Large intestine (tissue), 12 donors: ENCODE measurements at places on chromosomes 12 and 14. TPM values are rescaled to one million over a fixed set of nuclear protein-coding genes. Genes with fewer than 3 reads are reported as not detected.

DNA sequence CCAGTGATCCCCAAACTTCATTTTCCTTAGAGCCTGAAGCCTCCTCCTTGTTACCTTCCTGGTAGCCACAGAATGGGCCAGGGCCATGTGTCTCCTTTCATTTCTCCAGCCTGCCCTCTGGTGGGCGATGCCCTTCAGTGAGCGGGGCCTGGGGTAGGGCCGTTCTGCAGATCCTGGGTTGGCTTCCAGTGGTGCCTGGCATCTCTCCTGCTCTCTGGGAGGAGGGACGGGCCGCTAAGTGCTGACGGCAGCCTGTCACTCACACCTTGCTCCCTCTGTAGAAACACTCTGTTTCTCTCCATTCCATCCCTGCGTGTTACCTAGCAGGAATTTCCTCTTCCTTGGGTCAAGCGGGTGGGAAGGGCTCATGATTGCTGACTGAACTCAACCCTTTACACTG lies 232.1 kb downstream of the CACNA1C start:
- no peaks in the 10 kb centered on the region for H3K27me3 ChIP-seq
- peak; percentile 65 for DNase-seq
- no peak overlapping the region for H3K4me3 ChIP-seq
- H3K4me1 ChIP-seq, result peaks cover 8% of the 10 kb centered on the region
- H3K36me3 ChIP-seq, result no peaks in the 10 kb centered on the region
- no peak overlapping the region for H3K27ac ChIP-seq

GALNT9 gene
- 4.5 TPM for polyA plus RNA-seq

- H3K27me3 ChIP-seq, result peaks cover 3% of the 10 kb centered on the region
- DNase-seq, result no peak
- H3K4me1 ChIP-seq, result no peaks in the 10 kb centered on the region
- H3K4me3 ChIP-seq, result no peak overlapping the region
These were observed 39.9 kb upstream of the DHRS7 start for GRCh38 chr14:60204843-60205774.

ITGA7 gene
- 29.6 TPM for polyA plus RNA-seq

LALBA gene
- not detected for polyA plus RNA-seq

SLC5A8 gene
- 0.22 TPM for polyA plus RNA-seq

DNA sequence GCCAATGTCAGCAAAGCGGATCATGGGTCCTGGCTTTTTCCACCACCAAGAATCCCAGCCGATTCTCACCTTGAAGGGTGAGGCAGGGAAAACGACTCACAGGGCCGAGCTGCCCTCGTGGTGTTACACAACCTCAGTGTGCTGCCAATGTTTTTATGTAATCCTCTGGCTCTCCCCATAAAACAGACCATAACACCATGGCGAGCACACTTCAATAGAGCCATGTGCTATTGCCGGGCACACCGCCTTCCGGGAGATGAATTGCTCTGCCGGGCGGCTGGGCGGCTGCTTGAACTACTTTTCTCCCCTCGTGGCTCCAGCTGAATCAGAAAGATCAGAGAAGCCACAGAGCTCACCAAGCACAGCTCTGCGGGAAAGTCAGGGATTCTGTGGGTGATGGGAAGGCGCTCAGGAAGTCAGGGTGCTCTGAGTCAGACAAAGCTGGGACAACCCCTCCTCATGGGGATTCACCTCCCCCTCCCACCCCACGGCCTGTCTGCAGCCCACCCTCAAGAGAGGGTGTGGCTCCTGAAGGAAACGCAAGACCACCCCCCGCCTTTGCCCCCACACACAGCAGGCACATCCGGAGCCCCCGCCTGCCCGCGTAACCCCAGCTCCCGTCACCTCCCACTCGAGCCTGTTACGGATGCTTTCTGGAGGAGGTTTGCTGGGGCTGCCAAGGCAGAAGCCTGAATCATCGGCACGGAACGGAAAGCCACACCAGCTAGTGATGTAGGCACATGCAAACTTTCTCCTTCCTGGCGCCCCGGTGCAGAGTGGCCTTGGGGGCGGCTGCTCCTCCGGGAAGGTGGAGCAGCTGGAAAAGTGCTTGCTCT lies 1.8 kb downstream of the GALNT9 start:
- DNase-seq, result peak; percentile 7
- H3K4me3 ChIP-seq, result no peak overlapping the region
- H3K27ac ChIP-seq, result no peak overlapping the region
- H3K36me3 ChIP-seq, result no peaks in the 10 kb centered on the region
- H3K4me1 ChIP-seq, result no peaks in the 10 kb centered on the region

DNA sequence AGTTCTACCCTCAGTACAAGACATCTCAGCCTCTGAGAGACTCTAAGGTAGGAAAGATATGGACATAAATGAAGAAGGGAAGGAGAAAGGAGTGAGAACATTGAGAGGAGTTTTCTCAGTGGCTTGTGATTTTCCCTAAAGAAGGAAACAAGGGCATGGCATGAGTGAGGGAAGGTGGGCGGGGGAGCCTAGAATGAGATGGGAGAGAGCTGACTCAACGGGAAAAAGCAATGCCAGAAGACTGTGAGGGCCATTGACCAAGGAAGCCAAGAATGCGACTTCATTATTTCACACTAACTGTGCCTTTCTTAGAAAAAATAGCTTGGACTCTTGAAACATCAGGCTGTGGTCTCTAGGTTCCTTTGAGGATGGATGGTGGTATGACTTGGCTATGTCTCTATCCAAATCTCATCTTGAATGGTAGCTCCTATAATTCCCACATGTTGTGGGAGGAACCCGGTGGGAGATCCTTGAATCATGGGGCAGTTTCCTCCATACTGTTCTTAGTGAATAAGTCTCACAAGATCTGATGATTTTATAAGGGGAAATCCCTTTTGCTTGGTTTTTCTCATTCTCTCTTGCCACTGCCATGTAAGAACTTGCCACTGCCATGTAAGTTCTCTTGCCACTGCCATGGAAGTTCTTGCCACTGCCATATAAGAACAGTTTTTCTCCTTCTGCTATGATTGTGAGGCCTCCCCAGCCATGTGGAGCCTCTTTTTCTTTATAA lies 279.6 kb downstream of the NUAK1 start:
- H3K4me3 ChIP-seq, result no peak overlapping the region
- peaks cover 2% of the 10 kb centered on the region for H3K27me3 ChIP-seq
- H3K4me1 ChIP-seq, result no peaks in the 10 kb centered on the region
- no peak for DNase-seq
- no peaks in the 10 kb centered on the region for H3K36me3 ChIP-seq

DNA sequence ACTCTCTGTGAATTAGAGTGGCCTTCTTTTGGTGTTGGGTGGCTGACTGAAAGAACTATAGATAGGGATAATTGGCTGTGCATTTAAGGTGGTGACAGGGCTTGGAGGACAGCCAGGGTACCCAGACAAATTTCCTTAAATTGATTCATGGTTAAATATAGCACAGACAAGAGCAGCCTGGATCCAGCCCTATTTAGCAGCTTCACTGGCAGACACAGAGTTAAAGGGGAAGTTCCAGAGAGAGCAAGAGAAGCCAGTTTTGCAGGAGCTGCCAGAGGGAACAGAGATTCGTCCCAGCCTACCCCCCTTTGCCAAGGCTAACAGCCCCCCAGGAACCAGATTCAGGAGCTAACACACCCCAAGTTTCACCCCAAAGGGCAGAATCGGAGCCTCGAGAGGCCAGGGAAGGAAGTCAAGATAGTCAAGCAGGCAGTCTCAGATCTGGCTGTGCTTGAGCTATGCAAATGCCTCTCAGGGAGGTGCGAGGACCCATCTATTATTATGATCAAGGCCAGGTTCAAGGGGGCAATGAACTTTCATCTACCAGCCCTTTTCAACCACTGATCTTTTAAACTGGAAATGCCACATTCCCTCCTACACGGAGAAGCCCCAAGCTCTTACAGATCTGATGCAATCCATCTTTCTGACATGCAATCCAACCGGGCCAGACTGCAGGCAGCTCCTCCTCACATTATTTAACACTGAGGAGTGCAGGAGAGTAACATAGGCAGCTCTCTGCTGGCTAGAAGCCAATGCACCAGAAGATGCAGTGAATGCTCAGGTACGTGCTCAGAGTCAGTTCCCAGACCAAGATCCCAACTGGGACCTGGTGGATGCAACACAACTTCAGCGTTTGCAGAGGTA lies 58.2 kb downstream of the DHRS2 start:
- DNase-seq, result peak; percentile 14
- H3K36me3 ChIP-seq, result no peaks in the 10 kb centered on the region
- H3K4me1 ChIP-seq, result peaks cover 13% of the 10 kb centered on the region
- H3K27me3 ChIP-seq, result no peaks in the 10 kb centered on the region
- no peak overlapping the region for H3K27ac ChIP-seq

- H3K36me3 ChIP-seq, result peaks cover 10% of the 10 kb centered on the region
- H3K27ac ChIP-seq, result no peak overlapping the region
- H3K4me1 ChIP-seq, result no peaks in the 10 kb centered on the region
- no peaks in the 10 kb centered on the region for H3K27me3 ChIP-seq
- no peak overlapping the region for H3K4me3 ChIP-seq
- DNase-seq, result no peak
These were observed 12.9 kb downstream of the MIA2 start for GRCh38 chr14:39246618-39247017.

- H3K27me3 ChIP-seq, result peaks cover 2% of the 10 kb centered on the region
- no peak overlapping the region for H3K27ac ChIP-seq
- H3K36me3 ChIP-seq, result no peaks in the 10 kb centered on the region
- DNase-seq, result peak; percentile 5
- no peaks in the 10 kb centered on the region for H3K4me1 ChIP-seq
These were observed 169.0 kb downstream of the PRIMA1 start for GRCh38 chr14:93619176-93619793.

DBX2 gene
- 0.01 TPM for polyA plus RNA-seq
